Breast epithelium (tissue), 4 donors: ENCODE measurements at places on chromosomes 2 and 18. TPM values are rescaled to one million over a fixed set of nuclear protein-coding genes. Genes with fewer than 3 reads are reported as not detected.

DNA sequence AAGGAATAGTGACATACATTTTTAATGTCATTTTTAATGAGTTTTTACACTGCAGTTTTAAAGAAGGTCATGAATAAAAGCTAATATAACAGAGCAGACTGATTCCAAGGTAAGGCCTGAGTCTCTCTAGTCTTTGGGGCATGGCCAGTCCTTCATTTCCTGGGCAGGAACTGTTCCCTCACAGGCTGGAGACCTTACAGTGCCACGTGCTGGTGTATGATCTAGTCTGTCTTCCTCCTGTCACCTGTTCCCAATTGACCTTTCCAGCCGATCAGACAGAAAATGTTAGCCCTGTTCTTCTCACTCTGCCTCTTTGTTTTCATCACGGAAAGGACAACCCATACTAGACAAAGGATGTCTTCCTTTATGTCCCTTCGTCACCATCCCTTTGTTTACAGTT lies 33.6 kb downstream of the ZCCHC2 start:
- no peak for DNase-seq

GRCh38 chr2:33644215-33644614 lies 45.1 kb upstream of the FAM98A start:
- DNase-seq = no peak

- no peak for DNase-seq
Observed at GRCh38 chr18:57004366-57005121, 142.3 kb upstream of the BOD1L2 start.

The DUSP11 gene
- 36.1 TPM for total RNA-seq

- no peak for DNase-seq
Observed at GRCh38 chr2:64288321-64289193, 144.3 kb upstream of the PELI1 start.

The TCF23 gene
- not detected for total RNA-seq

GRCh38 chr2:118614841-118615271 lies 232.6 kb downstream of the EN1 start:
- no peak for DNase-seq

The GREB1 gene
- 42.9 TPM for total RNA-seq

- no peak for DNase-seq
Observed at GRCh38 chr2:176066645-176067588, 16.8 kb downstream of the EVX2 start.

- DNase-seq = no peak
Observed at GRCh38 chr2:154433010-154433409, 265.5 kb upstream of the KCNJ3 start.

DNA sequence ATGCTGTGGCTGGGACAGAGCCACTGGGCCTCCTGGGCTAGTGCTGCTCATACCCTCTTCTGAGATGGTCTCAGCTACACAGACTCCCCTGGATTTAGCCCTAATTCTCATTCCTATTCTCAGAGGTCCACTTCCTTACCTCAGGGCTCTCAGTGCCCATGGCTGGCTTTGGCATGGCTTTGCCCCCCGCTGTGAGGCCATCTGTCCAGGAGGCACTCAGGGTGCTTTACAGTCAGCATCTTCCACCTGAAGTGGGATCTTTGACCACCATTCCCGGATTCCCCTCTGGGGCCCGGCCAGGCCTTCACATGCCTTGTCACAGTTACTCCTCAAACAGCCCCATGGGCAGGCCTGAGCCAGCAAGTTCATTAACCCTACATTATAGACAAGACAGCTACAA lies 161.8 kb downstream of the CELF4 start:
- no peak for DNase-seq

DNA sequence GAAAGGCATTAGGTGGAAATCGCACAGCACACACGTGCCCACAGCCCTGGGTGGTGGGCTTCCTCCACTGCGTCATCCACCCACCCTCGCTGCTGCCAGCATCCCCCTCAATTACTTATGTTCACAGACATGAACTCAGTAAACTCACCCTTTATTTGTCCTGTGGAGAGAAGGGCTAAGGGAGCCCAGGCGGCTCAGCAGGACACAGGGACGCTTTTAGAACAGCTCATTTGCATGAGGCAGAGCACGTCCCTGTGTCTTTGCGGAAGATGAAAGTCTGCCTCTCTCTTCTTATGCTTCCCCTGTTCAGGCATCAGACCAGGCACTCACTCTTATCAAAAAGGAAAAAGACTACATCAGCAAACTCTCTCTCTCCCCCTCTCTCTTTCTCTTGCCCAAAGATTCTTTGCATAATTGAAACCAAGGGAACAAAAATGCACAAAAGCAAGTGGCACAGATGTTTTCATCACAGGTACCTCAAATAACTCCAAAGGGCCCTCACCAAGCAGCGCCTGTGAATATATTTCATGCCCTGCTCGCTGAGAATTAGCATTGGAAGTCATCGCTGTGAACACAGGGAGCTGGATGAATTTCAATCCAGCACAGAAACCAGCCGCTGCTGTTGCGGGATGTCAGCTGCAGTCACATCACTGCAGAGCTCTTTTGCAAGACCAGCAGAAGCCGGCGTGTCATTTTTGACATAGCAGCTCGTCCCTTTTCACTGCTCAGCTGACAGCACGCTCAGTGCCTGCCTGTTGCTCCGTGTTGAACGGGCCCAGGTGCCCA lies 376.3 kb upstream of the MYT1L start:
- DNase-seq = no peak

DNA sequence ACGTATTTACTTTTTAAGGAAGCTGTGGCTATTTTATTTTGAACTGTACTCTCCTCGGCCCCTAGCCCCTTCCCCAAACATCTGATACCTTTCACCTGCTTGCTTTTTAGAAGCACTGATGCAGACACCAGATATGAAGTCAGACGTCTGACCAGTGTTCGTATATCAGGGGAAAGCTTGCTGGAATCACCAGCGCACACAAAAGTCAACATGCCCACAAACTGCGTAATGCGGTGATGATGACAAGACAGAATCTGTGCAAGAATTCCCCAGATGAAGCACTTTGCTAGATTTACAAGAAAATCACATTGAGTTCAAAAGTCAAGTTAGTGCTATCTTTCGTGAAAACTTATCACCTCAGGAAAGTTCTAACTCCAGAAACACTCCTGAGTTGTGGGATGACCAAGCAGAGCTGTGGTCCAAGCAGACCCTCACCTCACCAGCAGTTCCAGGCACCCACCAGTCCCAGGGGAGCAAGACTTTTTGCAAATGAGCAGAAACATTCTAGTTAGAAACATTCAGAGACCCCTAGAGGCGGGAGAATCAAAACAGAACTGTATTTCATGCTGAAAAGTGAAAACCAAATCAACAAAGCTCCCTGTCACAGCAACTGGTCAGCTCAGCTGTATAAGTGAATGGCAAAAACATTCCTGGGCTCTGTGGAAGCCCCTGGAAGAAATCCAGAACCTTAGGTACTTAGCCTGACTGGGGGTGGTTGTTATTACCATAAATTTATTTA lies 55.7 kb downstream of the INO80C start:
- no peak for DNase-seq

The ATG9A gene
- total RNA-seq = 37.0 TPM
